ENCODE measurements at places on chromosomes 12 and 14.

GRCh38 chr12:105841840-105842239 lies 296.9 kb downstream of the NUAK1 start:
- no peak overlapping the region for H3K27ac ChIP-seq
- no peaks in the 10 kb centered on the region for H3K4me1 ChIP-seq
- peaks cover 8% of the 10 kb centered on the region for H3K27me3 ChIP-seq
- no peaks in the 10 kb centered on the region for H3K36me3 ChIP-seq
- no peak for DNase-seq
- H3K4me3 ChIP-seq, result no peak overlapping the region

DNA sequence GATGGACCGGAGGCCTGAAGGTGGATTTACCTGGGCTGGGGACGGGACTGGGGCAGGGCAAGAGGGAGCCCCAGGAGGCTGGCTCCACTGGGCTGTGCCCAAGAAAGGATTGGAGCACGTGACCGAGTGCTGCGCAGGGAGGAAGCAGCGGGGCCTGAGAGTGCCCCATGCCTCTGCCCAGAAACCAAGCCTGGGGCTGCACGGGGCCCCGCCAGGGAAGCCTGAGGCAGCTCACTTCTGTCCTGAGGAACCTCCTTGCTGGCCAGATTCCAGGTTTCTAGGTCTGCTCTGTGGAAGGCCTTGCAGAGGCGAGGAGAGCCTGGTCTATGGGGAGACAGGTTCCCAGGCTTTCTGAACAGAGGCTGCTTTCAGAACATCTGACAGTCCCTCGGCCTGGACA lies 10.4 kb downstream of the NGB start:
- no peaks in the 10 kb centered on the region for H3K4me1 ChIP-seq
- H3K36me3 ChIP-seq, result no peaks in the 10 kb centered on the region

GRCh38 chr12:50261654-50262053 lies 21.7 kb downstream of the LIMA1 start:
- peaks cover 8% of the 10 kb centered on the region for H3K4me1 ChIP-seq
- peak; percentile 28 for DNase-seq
- H3K4me3 ChIP-seq, result no peak overlapping the region
- H3K27me3 ChIP-seq, result no peaks in the 10 kb centered on the region

GRCh38 chr12:84910549-84911241 lies 1.9 kb downstream of the SLC6A15 start:
- H3K36me3 ChIP-seq, result no peaks in the 10 kb centered on the region
- peak overlapping the region; percentile 83 for H3K4me3 ChIP-seq
- no peak overlapping the region for H3K27ac ChIP-seq
- no peak for DNase-seq

DNA sequence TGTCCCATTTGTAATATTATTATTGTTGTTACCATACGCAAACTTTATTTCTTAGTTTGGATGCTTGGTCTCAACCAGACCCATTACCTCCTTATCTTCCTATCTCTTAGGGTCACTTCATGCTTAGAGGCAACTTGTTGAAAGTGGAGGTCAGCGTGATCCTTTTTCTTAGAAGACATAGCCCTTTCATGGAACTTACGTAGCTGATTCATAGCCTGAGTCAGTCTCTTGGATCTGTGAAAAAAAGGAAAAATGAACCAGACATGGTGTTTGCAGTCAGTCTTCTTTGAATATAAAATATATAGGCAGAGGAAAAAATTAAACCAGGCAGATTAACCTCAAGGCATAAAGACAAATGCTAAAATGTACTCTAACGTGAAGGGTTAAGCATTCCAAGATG lies 613.7 kb downstream of the DIO2 start:
- DNase-seq, result peak; percentile 75
- H3K4me1 ChIP-seq, result no peaks in the 10 kb centered on the region
- H3K27ac ChIP-seq, result no peak overlapping the region
- H3K27me3 ChIP-seq, result no peaks in the 10 kb centered on the region
- no peaks in the 10 kb centered on the region for H3K36me3 ChIP-seq

GRCh38 chr14:89543425-89543790 lies 126.4 kb upstream of the FOXN3 start:
- no peaks in the 10 kb centered on the region for H3K36me3 ChIP-seq
- no peak overlapping the region for H3K4me3 ChIP-seq
- peaks cover 13% of the 10 kb centered on the region for H3K4me1 ChIP-seq
- no peak for DNase-seq
- H3K27ac ChIP-seq, result no peak overlapping the region

DNA sequence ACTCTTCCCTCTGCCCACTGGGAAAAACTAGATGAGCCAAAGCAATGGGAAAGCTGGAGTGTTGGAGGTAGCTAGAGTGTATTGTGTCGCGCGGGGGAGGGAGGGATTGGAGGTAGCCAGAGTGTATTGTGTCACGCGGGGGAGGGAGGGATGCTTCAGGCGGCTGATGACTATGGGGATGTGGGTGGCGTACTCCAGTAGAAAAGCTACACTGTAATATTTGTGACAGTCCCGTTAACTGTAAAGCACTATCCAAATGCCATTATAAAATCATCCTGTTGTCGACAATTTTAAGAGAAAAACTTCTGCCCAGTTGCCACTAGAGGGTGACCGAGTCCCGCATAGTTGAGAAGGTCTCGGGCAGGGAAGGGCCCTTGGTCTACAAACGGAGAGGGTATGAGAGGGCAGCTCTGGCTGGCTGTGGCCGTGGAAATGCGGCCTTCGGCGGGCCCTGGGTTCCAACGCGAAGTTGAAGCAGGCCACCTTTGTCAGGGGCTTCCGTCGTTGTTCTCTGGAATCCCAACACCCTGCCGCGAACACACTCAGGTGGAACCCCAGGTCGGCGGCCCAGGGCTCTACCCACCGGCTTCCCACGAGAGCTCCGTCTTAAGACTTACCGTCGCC lies 15.1 kb upstream of the PLEK2 start:
- no peaks in the 10 kb centered on the region for H3K4me1 ChIP-seq
- no peaks in the 10 kb centered on the region for H3K36me3 ChIP-seq
- no peak overlapping the region for H3K4me3 ChIP-seq
- H3K27ac ChIP-seq, result no peak overlapping the region

DNA sequence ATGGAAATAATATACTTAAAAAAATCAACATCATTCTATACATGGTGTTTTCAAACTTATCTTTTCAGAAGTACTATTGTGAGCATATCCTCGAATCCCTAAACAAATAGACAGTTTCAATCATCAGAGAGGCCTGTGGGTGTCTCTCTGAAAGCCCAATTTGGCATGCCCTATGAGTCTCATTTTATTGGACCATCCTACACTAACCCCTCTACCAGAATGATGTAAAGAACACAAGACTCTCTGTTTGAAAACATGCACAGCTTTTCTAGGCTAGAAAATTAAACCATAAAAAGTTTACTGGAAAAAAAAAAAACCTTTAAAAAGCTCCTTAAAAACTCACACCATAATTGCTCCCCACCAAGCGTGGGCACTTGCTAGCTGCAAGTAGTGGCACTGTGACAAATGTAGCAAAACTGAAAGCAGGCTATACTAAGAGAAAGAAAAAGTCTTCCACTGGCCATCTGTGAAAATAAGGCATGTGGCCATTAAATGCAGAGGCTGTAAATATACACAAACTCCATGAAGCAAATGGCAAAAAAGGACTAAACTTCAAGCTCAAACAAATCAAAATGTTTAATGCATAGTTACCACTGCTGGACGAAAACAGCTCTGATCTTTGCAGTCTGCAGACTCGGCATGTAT lies 394.2 kb downstream of the SOX5 start:
- DNase-seq, result no peak
- no peaks in the 10 kb centered on the region for H3K4me1 ChIP-seq
- no peaks in the 10 kb centered on the region for H3K36me3 ChIP-seq
- no peaks in the 10 kb centered on the region for H3K27me3 ChIP-seq

GRCh38 chr14:84520711-84521338 lies 1009.1 kb upstream of the FLRT2 start:
- no peak overlapping the region for H3K27ac ChIP-seq
- no peaks in the 10 kb centered on the region for H3K27me3 ChIP-seq
- no peak overlapping the region for H3K4me3 ChIP-seq
- DNase-seq, result peak; percentile 5

DNA sequence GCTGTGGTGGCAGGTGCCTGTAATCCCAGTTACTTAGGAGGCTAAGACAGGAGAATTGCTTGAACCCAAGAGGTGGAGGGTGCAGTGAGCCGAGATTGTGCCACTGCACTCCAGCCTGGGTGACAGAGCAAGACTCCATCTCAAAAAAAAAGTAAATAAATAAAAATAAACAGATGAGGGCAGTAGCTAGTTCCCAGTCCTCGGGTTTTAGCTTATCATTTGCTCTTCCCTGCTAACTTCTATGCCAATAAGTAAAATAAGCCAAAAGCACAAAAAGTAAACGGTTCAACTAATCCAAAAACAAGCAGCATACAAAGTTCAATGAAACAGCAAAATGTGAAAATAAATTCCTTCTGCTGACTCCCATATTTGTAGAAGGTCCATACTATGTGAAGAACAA lies 133.0 kb upstream of the TMCC3 start:
- no peaks in the 10 kb centered on the region for H3K36me3 ChIP-seq
- no peak for DNase-seq
- peaks cover 2% of the 10 kb centered on the region for H3K27me3 ChIP-seq
- no peak overlapping the region for H3K4me3 ChIP-seq
- no peaks in the 10 kb centered on the region for H3K4me1 ChIP-seq
- H3K27ac ChIP-seq, result no peak overlapping the region

DNA sequence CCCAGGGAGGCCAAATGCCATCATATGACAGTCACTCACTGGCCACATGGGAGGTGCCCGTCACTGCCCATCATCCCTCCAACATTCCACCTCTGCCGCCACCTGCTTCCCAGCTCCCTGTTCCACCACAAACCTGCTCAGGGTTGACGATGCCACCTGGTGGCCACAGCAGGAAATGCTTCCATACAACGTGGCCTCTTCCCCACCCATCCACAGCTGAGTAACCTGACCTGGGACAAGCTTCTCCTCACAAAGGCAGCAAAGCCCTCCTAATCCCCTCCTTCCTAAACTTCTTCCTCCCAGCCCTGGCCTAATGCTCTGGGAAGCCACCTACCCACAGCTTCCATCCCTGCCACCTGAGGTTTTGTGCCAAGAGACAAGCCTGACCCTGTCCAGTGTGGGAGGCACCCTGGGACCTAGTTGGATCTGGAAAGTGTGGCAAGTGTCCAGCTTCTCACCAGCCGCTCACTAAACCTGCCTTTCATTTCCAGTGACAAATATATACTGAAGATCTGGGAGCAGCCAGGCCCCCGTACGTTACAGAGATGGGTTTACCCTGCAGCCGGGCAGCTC lies 4.3 kb downstream of the DEGS2 start:
- H3K4me1 ChIP-seq, result no peaks in the 10 kb centered on the region
- H3K36me3 ChIP-seq, result no peaks in the 10 kb centered on the region
- no peak overlapping the region for H3K4me3 ChIP-seq
- no peak overlapping the region for H3K27ac ChIP-seq

- H3K4me1 ChIP-seq, result peaks cover 4% of the 10 kb centered on the region
- no peaks in the 10 kb centered on the region for H3K27me3 ChIP-seq
- DNase-seq, result peak; percentile 60
- H3K4me3 ChIP-seq, result no peak overlapping the region
- H3K36me3 ChIP-seq, result no peaks in the 10 kb centered on the region
Measured at GRCh38 chr12:62846491-62846890, 88.5 kb downstream of the PPM1H start.

GRCh38 chr14:63009495-63009894 lies 35.8 kb downstream of the KCNH5 start:
- no peaks in the 10 kb centered on the region for H3K27me3 ChIP-seq
- no peak for DNase-seq
- no peak overlapping the region for H3K27ac ChIP-seq
- H3K4me1 ChIP-seq, result no peaks in the 10 kb centered on the region

GRCh38 chr12:64180951-64181350 lies 41.1 kb downstream of the KICS2 start:
- H3K4me1 ChIP-seq, result peaks cover 24% of the 10 kb centered on the region
- H3K27ac ChIP-seq, result peak overlapping the region; percentile 59
- no peaks in the 10 kb centered on the region for H3K36me3 ChIP-seq
- peak; percentile 76 for DNase-seq
- H3K4me3 ChIP-seq, result no peak overlapping the region

DNA sequence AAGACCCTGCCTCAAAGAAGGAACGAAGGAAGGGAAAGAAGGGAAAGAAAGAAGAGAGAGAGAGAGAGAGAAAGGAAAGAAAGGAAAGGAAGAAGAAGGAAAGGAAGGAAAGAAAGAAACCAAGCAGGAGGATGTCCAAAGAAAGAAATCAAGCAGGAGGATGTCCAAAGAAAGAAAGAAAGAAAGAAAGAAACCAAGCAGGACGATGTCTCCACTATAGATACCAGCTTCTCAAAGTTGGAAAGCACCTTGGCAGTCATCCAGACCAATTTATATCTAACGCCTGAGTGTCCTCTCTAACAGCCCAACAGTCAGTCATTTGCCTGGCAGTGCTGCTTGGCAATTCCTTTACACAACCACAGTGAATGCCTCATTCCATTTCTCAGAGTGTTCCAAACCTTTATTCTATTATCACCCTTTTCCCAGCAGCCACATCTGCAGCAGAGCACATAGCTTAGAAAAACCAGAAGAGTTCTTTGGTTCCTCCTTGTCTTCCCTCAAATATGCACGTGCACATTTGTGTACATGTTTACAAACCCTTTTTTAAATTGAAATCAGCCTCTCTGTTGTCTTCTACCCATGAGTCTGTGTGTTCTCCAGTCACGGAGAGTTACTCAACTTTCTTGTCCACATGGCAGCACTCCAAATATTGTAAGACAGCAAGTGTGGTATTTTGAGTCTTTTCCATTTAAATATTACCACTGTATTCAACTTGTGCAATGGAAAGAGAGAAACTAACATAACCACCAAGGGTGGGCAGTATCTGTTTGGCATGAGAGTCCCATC lies 138.4 kb downstream of the STXBP6 start:
- peak; percentile 82 for DNase-seq
- H3K4me3 ChIP-seq, result peak overlapping the region; percentile 31
- H3K27ac ChIP-seq, result peak overlapping the region; percentile 46
- H3K27me3 ChIP-seq, result no peaks in the 10 kb centered on the region
- H3K36me3 ChIP-seq, result no peaks in the 10 kb centered on the region

GRCh38 chr14:95352481-95352880 lies 32.8 kb upstream of the CLMN start:
- H3K4me1 ChIP-seq, result no peaks in the 10 kb centered on the region
- H3K4me3 ChIP-seq, result no peak overlapping the region
- H3K27ac ChIP-seq, result no peak overlapping the region

GRCh38 chr12:112354399-112354798 lies 27.8 kb downstream of the HECTD4 start:
- no peak overlapping the region for H3K4me3 ChIP-seq
- H3K27ac ChIP-seq, result no peak overlapping the region
- no peak for DNase-seq
- no peaks in the 10 kb centered on the region for H3K36me3 ChIP-seq
- H3K27me3 ChIP-seq, result no peaks in the 10 kb centered on the region

GRCh38 chr14:74658535-74659131 lies 46.6 kb upstream of the LTBP2 start:
- DNase-seq, result peak; percentile 69
- peaks cover 31% of the 10 kb centered on the region for H3K4me1 ChIP-seq
- H3K27ac ChIP-seq, result no peak overlapping the region
- no peak overlapping the region for H3K4me3 ChIP-seq

- no peak overlapping the region for H3K4me3 ChIP-seq
- no peaks in the 10 kb centered on the region for H3K36me3 ChIP-seq
- H3K27me3 ChIP-seq, result no peaks in the 10 kb centered on the region
- no peak overlapping the region for H3K27ac ChIP-seq
- no peaks in the 10 kb centered on the region for H3K4me1 ChIP-seq
- DNase-seq, result peak; percentile 19
Measured at GRCh38 chr14:32559048-32559447, 229.9 kb downstream of the AKAP6 start.

Measured in IMR-90 (cell line).